ENCODE measurements at places on chromosomes 3 and 15.

GRCh38 chr3:172814738-172815137, 64.2 kb downstream of the ECT2 start:
- no peak for DNase-seq

DNA sequence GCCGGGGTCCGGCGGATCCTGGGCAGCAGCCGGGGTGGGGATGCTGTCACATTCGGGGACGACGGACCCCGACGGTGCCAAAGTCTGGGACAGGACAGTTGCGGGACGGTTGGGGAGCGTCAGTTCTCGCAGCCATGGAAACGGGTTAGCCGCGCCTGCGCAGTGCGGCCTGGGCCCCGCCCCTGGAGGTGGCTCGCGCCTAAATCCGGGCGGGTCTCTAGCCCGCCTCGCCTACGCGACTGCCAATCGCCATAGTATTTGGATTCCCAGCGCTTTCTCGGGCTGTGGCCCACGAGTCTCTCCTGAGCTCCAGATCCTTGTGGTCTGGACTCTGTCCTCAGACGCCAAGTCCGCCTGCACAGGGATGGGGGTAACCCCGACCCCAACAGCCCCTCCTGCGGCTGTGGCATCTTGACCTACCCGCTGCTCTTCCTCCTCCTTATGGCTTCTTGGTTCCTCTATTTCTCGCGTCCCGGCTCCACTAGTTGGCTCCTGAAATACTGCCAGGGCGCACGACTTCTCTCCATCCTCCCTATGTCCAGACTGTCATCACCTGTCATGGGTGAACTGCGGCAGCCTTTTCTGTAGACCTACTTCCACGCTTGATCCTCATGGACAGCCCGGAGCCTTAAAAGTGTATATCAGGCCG, at the start of gene ZMYND10:
Gene ZMYND10 (minus strand): TSS at position 147 of the 649 bp plus-strand sequence. CDS start 153 bp downstream, outside the sequence.
- DNase-seq: peak; percentile 66

GRCh38 chr3:100719136-100719535, 9.8 kb downstream of the TFG start:
- DNase-seq: no peak

DNA sequence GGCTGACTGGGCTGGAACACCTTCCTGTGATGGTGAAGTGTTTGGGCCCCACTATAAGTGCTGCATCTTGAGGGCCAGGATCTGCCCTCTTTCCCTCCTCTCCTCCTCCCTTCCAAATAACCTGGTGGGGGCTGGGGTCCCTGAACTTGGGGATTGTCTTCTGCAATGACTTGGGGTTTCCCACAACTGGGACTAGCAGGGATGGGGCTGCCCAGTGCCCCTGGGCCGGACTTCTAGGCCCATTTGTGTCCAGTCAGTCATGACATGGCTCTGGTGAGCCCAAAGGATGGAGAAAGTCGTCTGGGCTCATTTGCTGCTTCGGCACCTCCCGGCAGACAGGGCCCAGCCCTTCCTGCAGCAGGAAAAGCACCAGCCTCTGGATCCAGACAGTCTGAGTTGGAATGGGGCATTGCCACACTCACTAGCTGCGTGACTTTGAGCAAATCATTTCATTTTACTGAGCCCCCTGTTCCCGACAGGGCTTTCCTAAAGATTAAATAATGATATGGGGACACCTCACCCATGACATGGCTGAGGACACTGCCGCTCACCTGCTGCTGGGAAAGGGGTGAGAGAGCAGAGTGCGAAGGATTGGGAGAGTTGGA, 113.2 kb downstream of the DNAJB8 start:
- DNase-seq: no peak

GRCh38 chr3:16871915-16872842, 12.6 kb upstream of the PLCL2 start:
- no peak for DNase-seq

DNA sequence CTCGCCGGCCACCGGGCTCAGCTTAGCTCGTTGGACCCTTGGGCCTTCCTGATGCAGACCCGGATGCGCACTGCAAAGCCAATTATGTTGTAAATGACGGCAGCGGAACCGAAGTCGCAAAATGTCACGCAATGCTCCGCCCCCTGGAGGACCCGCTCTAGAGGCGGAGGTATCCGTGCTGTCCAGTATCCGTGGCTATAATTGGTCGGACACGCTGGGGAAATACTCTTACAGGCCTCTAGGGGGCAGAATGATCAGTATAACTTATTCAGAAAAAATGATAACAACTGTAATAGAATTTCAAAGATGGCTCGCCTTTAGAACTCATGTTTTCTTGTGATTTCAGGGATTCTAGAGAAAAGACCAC, at the start of gene PRR23B:
Gene PRR23B (minus strand): TSS at position 59 of the 367 bp plus-strand sequence. CDS start 265 bp downstream, outside the sequence.
- no peak for DNase-seq

DNA sequence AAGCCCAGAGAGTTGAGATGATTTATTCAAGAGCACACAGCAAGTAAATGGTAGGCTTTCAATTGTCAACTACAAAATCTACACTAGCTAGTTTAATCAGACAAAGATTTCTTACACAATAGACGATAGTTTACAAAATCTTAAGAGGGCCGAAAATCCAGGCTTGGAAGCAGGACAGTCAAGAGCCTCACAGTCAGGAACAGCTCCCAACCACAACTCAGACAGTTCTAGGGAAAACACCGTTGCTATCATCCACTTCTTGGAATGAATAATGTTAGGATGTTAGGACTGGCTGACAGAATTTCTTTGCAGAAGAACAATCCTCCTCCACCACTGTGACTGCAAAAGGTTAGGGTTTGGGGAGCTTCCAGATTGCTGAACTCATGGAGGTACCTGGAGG, 290.8 kb upstream of the ZPLD1 start:
- DNase-seq: no peak

- DNase-seq: no peak
Measured at GRCh38 chr3:131283862-131284261, 97.7 kb upstream of the NUDT16 start.

DNA sequence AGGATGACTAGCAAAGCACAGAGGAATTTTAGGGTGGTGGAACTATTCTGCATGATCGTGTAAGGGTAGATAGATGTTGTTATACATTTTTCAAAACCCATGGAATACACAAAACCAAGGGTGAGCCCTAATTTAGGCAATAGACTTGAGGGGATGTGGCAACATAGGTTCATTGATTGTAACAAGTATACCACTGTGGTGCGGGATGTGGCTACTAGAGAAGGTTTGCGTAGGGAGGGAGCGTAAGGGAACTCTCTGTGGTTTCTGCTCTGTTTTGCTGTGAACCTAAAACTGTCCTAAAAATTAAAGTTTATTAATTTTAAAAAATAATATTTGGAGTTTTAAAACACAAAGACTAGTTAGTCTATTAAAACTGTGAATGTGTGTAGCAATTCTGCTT, 202.8 kb downstream of the PLCL2 start:
- DNase-seq: no peak

GRCh38 chr3:142088522-142088921, 60.8 kb downstream of the TFDP2 start:
- no peak for DNase-seq

DNA sequence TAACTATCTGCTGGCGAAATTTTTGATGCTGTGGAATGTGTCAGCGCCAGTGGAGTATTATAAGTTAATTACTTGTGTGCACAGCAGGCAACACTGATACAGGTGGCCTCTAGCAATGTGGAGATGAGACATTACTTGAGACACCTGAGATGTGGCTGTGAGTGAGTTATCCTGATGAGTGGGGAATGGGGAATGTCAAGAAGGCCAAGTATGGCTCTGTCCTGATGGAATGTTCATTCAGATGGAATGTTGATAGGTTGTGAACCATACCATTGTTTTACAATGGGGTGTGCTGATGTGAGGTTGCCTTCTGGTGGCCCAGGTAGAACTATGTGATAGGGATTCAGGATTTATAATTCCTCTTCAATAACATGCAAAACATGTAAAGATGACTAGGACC, 404.8 kb downstream of the PTPRG start:
- DNase-seq: no peak

DNA sequence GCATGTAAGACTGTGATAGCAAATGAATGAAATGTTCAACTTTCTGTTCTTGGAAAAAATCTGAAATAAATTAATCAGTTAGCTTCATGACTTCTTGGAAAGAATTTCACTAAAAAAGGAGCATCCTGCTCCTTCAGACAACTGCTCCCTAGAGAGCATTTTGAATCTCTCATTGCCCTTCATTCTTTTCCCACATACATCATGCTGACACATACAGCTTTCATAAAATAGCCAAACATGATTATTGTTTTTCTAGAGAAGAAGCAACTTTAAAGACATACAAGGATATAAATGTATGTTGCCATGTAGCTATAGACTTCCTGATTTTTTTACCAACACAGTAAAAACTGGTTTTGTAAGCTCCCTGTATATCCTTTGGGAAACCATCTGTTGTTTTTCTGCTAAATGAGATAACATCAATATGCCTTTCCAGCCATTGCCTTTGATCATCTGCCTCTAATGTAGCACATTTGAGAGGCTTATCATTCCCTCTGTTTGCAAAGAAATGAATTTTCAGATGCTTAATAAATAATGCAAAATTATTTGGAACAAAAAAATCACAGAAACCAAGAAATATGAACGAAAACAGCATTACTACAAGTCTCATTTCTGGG, 248.2 kb upstream of the GPR149 start:
- DNase-seq: no peak

DNA sequence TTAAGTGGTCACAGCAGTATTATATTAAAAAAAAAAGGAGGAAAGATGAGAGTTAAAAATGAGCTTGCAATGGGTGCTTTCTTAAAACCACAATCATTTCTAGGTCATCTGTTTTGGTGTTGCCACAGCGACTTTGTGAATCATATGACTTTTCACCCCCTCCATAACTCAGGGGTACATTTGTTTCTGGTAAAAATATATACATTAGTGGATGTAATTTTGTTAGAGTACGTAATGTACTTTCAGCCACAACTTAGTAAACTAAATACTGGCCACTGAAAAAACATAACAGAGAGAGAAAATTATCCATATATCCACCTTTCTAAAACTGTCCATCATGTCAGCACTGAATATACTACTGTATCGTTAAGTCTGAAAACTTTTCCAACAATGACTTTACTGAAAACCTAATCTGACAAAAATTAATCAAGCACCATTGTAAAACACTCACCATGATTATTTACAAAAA, 3.4 kb downstream of the ANKRD28 start:
- no peak for DNase-seq

GRCh38 chr3:128360705-128361271, 105.9 kb downstream of the DNAJB8 start:
- no peak for DNase-seq

GRCh38 chr3:150469031-150469930, 61.2 kb downstream of the TSC22D2 start:
- DNase-seq: no peak

DNA sequence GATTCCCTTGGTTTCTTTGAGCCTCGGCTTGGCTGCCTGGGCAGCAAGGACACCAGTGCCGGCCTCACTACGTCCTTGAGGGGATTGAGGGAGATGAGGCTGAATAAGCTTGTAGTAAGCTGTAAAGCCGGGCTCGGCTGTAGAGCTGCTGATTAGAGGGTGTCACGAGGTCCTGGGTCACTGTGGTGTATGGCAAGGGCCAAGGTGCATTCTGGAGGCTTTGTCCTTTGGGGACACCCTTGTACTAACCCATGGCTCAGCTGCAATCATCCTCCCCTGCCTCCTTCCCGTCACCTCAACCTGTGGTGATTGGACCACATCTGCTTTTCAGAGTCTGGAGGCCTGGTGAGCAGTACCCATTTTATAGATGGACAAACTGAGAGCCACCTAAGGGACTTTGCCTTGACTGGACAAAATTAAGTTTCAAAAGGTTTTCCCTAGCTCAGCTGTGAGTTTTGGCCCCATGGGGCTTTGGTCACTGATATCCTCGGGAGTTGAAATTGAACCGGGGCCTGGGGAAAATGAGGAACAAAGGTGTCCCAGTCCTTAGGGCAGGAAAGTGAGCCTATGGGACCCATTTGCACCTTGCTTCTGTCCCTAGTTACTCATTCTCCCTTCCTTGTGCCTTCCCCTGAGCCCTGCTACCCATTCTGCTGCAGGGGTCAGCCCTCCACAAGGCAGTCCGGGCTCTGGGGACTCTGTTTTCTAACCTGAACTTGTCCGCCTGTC, 2.4 kb downstream of the SLC6A6 start:
- DNase-seq: no peak

DNA sequence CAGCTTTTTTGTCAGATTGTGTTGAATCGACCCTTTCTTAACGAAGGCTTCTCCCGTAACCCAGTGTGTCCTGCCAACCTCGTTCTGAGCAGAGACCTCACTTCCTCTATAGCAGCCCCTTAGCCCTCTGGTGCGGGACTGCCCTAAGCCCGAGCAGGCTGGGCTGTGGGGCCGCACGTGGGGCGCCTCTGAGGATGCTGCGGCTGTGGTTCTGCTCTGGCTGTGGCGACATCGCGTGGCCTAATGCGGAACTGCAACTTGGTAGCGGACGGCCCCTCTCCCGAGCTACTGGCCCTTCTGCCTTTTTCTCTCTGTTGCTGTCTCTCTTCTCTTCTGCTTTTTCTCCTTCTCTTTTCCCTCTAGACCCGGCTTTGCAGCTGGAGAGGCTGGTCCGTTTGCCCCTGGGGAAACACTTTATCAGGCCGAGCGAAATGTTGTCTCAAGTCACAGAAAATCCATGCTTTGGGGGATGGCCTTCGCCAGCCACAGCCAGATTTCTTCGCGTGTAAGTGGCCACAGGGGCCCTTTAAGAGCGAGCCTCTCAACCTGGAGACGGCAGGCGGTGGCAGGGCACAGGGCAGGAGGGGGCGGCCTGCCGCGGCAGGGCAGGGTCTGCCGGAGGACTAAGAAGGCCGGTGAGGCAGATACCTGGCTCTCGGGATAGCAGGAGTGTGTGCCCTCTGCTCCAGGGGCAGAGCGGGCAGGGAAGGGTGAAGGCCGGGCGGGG, 19.4 kb upstream of the KIF23 start:
- DNase-seq: peak; percentile 83

DNA sequence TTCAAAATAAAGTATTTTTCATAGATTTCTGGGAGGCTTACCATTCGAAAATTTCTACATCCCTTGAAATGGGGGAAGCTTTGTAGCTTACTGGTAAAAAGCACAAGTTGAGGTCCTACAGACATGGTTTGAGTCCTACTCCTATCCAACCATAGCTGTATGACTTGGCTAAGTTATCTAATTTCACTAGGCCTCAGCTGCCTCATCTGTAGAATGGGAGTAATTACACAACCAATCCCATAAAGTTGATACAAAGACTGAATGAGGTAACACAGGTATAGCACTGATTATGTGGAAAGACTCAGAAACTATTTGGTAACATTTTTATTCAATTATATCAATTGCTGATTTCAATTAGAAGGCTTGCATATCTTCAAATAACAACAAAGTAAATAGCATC, 157.4 kb downstream of the PLD1 start:
- no peak for DNase-seq

DNA sequence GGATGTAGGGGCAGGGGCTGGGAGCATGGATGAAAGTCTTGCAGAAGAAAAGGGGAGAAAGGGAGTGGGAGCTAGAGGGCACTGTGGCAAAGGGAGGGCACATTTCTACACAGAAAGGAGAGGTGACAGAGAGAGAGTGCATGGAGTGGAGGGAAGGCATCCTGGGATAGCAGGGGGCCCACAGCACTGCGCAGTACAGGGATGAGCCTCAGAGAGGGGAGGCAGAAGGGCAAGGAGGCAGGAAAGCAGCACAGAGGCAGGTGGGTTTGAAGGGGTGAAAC, 5.4 kb downstream of the STOML1 start:
- DNase-seq: no peak

Measured in activated gamma-delta T cell treated with Interleukin-2 at 50 U/mL for 16 hours (primary cell).